ENCODE measurements at places on chromosomes 16 and 17.

GRCh38 chr17:76935331-76935730, 67.1 kb downstream of the MGAT5B start:
- H3K27me3 ChIP-seq: peaks cover 57% of the 10 kb centered on the region
- no peaks in the 10 kb centered on the region for H3K36me3 ChIP-seq
- H3K27ac ChIP-seq: no peak overlapping the region
- peak; percentile 51 for DNase-seq
- no peak overlapping the region for H3K4me3 ChIP-seq

GRCh38 chr16:65688301-65688700, 566.4 kb upstream of the CDH11 start:
- no peaks in the 10 kb centered on the region for H3K27me3 ChIP-seq
- no peak overlapping the region for H3K27ac ChIP-seq
- no peaks in the 10 kb centered on the region for H3K36me3 ChIP-seq
- no peak overlapping the region for H3K4me3 ChIP-seq
- DNase-seq: no peak

GRCh38 chr16:28292731-28293600, 641 bp downstream of the SBK1 start:
- H3K4me1 ChIP-seq: peaks cover 15% of the 10 kb centered on the region
- H3K36me3 ChIP-seq: no peaks in the 10 kb centered on the region
- DNase-seq: no peak
- no peak overlapping the region for H3K27ac ChIP-seq
- peaks cover 54% of the 10 kb centered on the region for H3K27me3 ChIP-seq
- peak overlapping the region; percentile 62 for H3K4me3 ChIP-seq

DNA sequence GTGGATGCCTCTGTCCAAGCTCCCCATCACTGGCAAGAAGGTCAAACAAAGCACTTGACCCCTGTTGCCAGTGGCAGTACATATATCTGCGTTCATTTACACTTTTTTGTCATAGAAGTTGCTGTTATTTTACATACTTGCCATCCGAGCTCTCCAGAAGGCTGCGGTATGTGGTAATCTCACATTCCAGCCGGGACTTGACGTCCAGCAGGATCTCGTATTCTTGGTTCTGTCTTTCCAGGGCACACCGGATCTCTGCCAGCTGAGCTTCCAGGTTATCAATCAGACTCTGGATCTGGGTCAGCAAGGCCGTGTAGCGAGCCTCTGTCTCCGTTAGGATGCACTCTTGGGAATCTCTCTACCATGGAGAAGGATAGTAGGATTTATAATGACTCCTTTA, 6.6 kb downstream of the KRT39 start:
- H3K4me3 ChIP-seq: no peak overlapping the region
- peak; percentile 29 for DNase-seq
- H3K4me1 ChIP-seq: peaks cover 12% of the 10 kb centered on the region
- no peaks in the 10 kb centered on the region for H3K27me3 ChIP-seq

DNA sequence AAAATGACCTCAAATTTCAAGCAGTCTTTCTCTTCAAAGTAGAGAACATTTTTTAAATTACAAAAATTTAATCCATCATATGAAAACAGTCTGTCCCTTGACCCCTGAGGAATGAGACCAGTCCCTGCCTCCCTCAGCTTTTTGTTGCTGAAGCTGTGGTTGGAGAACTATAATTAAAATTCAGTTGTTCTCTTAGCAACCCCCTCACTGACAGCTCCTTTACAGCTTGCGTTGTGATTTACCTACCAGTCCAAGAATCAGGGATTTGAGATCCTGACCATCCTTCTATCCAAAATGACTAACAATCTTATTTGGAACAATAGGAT, 29.8 kb downstream of the LYRM1 start:
- H3K36me3 ChIP-seq: peaks cover 6% of the 10 kb centered on the region
- no peaks in the 10 kb centered on the region for H3K27me3 ChIP-seq

DNA sequence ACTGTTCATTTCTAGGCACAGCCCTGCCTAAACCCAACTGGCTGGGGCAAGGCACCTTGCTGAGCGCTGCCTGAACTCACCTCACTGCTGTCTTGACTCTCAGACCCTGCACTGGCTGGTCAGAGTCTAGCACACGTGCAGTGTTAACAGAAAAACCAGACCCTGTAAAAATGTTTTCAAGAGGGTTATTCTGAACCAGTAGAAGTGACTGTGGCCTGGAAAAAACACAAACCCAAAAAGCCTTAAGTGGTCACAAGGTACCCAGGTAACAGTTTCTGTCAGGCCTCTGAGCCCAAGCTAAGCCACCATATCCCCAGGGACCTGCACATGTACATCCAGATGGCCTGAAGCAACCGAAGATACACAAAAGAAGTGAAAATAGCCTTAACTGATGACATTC, 6.1 kb upstream of the EIF4A3 start:
- peaks cover 3% of the 10 kb centered on the region for H3K36me3 ChIP-seq
- no peak for DNase-seq
- no peaks in the 10 kb centered on the region for H3K27me3 ChIP-seq
- H3K4me1 ChIP-seq: peaks cover 12% of the 10 kb centered on the region

DNA sequence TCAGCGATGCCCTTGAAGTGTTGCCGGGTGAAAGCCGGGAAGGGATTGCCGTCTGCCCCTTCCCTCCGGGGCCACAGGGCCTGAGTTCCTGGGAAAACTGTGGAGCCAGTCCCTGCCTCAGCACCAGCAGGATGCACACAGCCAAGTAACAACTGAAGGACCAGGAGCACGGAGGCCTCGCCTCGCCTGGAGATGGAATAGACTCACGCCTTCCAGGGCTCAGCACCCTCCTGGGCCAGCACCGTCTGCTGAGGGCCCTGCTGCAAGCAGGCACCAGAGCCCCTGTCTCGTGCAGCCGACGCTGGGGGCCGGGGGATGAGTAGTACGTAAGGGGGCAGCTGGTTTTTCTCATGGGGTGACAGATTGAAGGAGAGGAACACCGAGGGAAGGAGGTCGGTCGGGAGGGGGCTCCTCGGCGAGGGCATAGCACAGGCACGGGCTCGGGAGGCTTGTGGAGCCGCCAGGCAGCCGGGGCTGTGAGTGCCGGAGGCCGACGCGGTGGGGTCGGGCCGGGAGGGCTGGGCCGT, 6.4 kb downstream of the CBFA2T3 start:
- no peak for DNase-seq
- no peaks in the 10 kb centered on the region for H3K36me3 ChIP-seq
- no peak overlapping the region for H3K4me3 ChIP-seq
- peaks cover 22% of the 10 kb centered on the region for H3K27me3 ChIP-seq
- H3K4me1 ChIP-seq: no peaks in the 10 kb centered on the region
- no peak overlapping the region for H3K27ac ChIP-seq

- no peak overlapping the region for H3K4me3 ChIP-seq
- no peak for DNase-seq
- H3K36me3 ChIP-seq: peaks cover 64% of the 10 kb centered on the region
- peaks cover 29% of the 10 kb centered on the region for H3K4me1 ChIP-seq
Observed at GRCh38 chr17:1650731-1651558, 1.3 kb upstream of the RILP start.

GRCh38 chr17:5678171-5678570, 93.9 kb upstream of the NLRP1 start:
- H3K36me3 ChIP-seq: no peaks in the 10 kb centered on the region
- H3K4me3 ChIP-seq: no peak overlapping the region
- H3K27me3 ChIP-seq: peaks cover 13% of the 10 kb centered on the region
- no peak for DNase-seq
- peaks cover 5% of the 10 kb centered on the region for H3K4me1 ChIP-seq
- no peak overlapping the region for H3K27ac ChIP-seq

DNA sequence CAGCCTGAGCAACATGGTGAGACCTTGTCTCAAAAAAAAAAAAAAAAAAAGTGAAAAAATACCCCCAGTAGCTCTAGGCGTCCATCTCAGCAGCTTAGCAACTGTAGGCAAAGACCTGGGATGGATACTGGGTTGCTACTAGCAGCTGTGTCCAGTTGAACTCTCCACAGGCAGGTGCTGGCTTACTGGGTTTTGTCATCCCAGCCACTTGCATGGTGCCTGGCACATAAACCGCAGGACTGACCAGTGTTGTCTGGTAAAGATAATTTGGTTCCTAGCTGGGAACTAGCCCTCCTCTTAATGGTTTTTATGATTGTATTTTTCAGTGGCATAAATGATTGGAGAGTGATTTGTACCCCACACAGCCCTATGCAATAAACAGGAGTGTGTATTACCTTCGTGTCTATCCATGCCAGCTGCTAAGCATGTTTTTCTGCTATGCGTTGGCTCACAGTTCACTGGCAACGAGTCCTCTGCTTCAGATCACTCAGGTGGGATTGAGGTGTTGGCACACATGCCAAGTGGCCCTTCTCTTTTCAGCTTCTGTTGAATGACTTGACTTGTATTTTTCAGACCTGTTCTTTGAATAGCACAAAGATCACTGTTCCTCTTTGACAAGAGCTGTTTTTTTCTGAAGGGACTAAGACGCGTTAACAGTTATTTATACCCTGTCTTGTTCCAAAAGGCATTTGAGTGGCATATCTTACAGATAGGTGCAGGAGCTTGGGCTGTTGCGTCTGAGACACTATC, 352.9 kb downstream of the SNX29 start:
- H3K27ac ChIP-seq: no peak overlapping the region
- H3K27me3 ChIP-seq: no peaks in the 10 kb centered on the region
- no peaks in the 10 kb centered on the region for H3K36me3 ChIP-seq
- H3K4me3 ChIP-seq: no peak overlapping the region
- no peak for DNase-seq

GRCh38 chr17:50881182-50881581, 15.0 kb upstream of the TOB1 start:
- H3K4me3 ChIP-seq: no peak overlapping the region
- no peak overlapping the region for H3K27ac ChIP-seq
- no peak for DNase-seq
- H3K27me3 ChIP-seq: no peaks in the 10 kb centered on the region

DNA sequence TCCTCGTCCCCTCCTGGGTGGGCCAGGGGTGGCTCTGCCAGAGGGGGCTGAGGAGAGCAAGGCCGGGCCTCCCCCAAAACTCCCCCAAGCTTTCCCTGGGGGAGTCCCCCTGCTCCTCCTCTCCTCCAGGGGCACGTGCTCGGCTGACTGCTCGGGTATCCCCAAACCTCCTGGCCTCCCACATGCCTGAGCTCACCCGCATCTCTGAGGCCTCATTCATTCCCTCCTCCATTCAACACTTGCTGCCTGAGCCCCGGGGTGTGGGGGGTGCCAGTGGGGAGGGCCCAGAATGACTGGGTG, 83.1 kb downstream of the RTN4RL1 start:
- no peak overlapping the region for H3K4me3 ChIP-seq
- DNase-seq: no peak

GRCh38 chr16:73020409-73020884, 27.5 kb downstream of the ZFHX3 start:
- DNase-seq: peak; percentile 78
- H3K4me3 ChIP-seq: peak overlapping the region; percentile 68
- peaks cover 33% of the 10 kb centered on the region for H3K4me1 ChIP-seq

DNA sequence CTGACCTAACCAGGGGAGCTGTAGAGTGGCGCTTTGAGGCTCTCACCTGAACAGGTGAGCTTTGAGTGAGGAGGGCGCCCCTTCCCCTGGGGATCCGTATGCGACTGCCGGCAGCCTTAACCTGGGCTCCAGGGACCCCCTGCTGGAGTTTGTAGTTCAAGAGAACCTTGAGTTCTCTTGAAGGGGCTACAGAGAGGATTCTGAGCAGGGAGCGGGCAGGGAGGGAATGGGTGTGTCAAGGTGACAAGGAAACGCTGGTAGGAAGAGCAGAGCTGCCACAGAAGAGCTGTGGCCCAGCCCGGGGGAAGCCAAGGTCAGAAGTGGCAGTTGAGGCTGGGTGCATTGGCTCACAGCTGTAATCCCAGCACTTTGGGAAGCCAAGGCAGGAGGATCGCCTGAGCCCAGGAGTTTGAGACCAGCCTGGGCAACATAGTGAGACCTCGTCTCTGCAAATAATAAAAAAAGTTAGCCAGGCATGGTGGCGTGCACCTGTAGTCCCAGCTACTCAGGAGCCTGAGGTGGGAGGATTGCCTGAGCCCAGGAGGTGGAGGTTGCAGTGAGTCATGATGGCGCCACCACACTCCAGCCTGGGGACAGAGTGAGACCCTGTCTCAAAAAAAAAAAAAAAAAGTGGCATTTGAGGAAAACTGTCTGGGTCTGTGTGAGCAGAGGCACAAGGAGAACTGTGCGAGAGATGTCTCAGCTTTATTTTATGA, 1.2 kb downstream of the LLGL2 start:
- H3K4me3 ChIP-seq: no peak overlapping the region
- peaks cover 28% of the 10 kb centered on the region for H3K36me3 ChIP-seq
- no peak overlapping the region for H3K27ac ChIP-seq
- no peak for DNase-seq
- peaks cover 20% of the 10 kb centered on the region for H3K4me1 ChIP-seq

DNA sequence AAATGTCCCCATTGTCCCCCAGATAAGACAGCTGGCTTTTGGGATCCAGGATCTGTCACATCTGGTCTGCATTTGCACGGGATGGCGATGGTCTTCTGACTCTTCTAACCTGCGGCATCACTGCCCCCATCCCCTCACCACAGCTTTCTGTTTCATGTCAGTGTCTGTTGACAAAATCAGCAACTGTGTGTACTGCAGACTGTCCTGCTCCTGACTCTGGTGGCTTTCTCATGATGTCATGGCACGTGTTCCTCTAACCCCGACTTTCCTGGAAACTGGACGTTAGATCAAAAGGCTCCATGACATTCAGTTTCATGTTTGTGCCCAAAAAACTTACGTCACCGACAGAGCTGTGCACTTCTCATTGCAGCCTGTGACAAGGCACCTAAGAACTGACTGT, 30.1 kb upstream of the CPNE2 start:
- H3K4me1 ChIP-seq: peaks cover 8% of the 10 kb centered on the region
- H3K27me3 ChIP-seq: no peaks in the 10 kb centered on the region
- H3K36me3 ChIP-seq: peaks cover 10% of the 10 kb centered on the region
- H3K27ac ChIP-seq: no peak overlapping the region
- DNase-seq: peak; percentile 57

- no peaks in the 10 kb centered on the region for H3K27me3 ChIP-seq
- no peaks in the 10 kb centered on the region for H3K36me3 ChIP-seq
- DNase-seq: no peak
- H3K4me3 ChIP-seq: peak overlapping the region; percentile 81
Observed at GRCh38 chr17:2855063-2855600, 58.9 kb downstream of the RAP1GAP2 start.

GRCh38 chr16:50298591-50299507, 32.5 kb downstream of the ADCY7 start:
- H3K27ac ChIP-seq: no peak overlapping the region
- H3K36me3 ChIP-seq: peaks cover 47% of the 10 kb centered on the region
- no peaks in the 10 kb centered on the region for H3K27me3 ChIP-seq
- peaks cover 29% of the 10 kb centered on the region for H3K4me1 ChIP-seq
